AG04449 (cell line): ENCODE measurements at places on chromosomes 1 and 21.

- no peak for DNase-seq
These were observed 1033.8 kb downstream of the PLA2G4A start for GRCh38 chr1:187862506-187862905.

GRCh38 chr1:200096774-200097173 is 69.3 kb downstream of the NR5A2 start:
- no peak for DNase-seq

DNA sequence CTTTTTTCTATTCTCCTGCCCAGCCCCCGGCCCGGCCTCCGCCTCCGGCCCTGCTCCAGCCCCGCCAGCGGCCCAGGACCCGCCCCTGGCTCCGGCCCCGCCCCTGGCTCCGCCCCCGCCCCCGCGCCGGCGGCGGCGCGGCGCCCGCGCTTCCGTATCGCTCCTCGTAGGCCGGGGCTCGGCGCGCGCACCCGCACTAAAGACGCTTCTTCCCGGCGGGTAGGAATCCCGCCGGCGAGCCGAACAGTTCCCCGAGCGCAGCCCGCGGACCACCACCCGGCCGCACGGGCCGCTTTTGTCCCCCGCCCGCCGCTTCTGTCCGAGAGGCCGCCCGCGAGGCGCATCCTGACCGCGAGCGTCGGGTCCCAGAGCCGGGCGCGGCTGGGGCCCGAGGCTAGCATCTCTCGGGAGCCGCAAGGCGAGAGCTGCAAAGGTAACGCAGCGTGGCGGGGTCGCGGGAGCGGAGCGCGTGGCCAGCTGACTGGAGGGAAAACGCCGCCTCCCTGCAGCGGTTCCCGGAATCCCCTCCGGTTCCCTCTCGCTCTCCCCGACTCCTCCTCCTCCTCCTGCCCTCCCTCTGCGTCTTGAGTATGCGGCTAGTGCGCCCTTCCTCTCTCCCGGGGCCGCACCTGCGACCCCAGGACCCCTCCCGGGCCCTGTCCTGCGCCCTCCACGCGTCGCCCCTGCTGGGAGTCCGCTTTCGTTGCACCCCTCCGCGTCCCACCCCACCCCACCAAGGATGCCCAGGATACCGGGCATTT is at the start of gene IFNAR2:
TSS of gene IFNAR2 (plus strand) at position 155 of the 761 bp plus-strand sequence. CDS start 11,985 bp downstream, outside the sequence.
- DNase-seq, result no peak

GRCh38 chr1:84489766-84490165 is 10.7 kb downstream of the RPF1 start:
- DNase-seq, result no peak

GRCh38 chr1:229410370-229410691 is 23.6 kb downstream of the ACTA1 start:
- no peak for DNase-seq
